Stimulated activated CD4-positive, alpha-beta T cell treated with anti-CD3 and anti-CD28 coated beads, Interleukin-4, amount 100 ng/mL, for 48 hours (primary cell): ENCODE measurements at places on chromosomes 7 and 10.

DNA sequence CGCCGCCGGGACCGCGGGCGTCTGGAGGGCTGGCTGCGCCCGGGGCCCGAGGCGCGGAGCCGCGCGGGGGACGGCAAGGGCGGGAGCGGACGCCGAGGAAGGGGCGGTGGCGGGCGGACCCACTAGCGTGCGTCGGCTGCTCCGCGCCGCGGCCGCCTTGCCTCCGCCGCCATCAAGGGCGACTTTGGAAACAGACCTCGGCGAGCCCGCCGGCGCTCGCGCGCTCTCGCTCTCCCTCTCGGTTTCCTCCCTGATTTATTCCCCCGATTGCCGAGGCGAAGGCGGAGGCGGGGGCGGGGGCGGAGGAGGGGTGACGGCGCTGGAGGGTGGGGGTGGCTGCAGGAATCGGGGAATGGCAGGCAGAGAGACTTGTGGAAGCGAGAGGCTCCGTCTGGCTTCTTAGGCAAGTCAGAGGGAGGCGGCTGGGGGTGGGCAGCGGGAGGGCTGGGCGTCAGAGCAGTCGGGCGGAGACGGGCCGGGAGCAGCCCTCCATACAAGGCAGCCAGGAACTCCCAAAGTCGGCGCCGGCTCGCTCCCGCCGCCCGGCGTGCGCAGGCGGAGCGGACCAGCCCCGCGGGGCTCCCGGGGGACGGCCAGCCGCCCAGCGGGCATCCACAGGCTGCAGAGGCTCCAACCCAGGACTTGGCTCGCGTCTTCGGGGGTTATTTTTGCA, at the start of gene CACNA2D1:
CACNA2D1 (minus strand) TSS at position 231 of the 673 bp plus-strand sequence.
- DNase-seq: no peak

- DNase-seq: no peak
These were observed 35.2 kb downstream of the VCL start for GRCh38 chr10:74032900-74033655.

DNA sequence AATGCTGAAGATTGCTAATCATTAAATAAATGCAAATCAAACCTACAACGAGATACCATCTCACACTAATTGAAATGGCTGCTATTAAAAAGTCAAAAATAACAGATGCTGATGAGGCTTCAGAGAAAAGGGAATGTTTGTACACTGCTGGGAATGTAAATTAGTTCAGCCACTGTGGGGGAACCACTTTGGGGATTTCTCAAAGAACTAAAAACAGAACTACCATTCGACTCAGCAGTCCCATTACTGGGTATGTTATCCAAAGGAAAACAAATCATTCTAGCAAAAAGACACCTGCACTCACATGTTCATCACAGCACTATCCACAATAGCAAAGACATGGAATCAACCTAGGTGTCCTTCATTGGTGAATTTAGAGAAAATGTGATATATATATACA, 379.0 kb upstream of the CNTNAP2 start:
- DNase-seq: no peak

- DNase-seq: no peak
These were observed 5.9 kb upstream of the CAV1 start for GRCh38 chr7:116518961-116519360.

- DNase-seq: no peak
These were observed 254.7 kb upstream of the PFKP start for GRCh38 chr10:2812631-2813030.

GRCh38 chr10:93309062-93309461, 173.1 kb downstream of the MYOF start:
- DNase-seq: no peak
